Fibroblast of lung (primary cell): ENCODE measurements at places on chromosomes 3 and 15.

GRCh38 chr3:47890828-47891612, 88.1 kb downstream of the DHX30 start:
- no peak overlapping the region for H3K27ac ChIP-seq
- no peaks in the 10 kb centered on the region for H3K4me1 ChIP-seq
- no peak for DNase-seq
- H3K36me3 ChIP-seq, result no peaks in the 10 kb centered on the region
- no peaks in the 10 kb centered on the region for H3K27me3 ChIP-seq

DNA sequence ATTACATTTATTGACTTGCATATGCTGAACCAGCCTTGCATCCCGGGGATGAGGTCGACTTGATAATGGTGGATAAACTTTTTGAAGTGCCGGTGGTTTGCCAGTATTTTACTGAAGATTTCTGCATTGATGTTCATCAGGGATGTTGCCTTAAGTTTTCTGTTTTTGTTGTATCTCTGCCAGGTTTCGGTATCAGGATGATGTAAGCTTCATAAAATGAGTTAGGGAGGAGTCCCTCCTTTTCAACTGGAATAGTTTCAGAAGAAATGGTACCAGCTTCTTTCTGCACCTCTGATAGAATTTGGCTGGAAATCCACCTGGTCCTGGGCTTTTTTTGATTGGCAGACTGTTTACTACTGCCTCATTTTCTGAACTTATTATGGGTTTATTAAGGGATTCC, 250.8 kb downstream of the TBC1D5 start:
- no peak overlapping the region for H3K4me3 ChIP-seq
- H3K4me1 ChIP-seq, result peaks cover 2% of the 10 kb centered on the region
- peak; percentile 84 for DNase-seq
- H3K27me3 ChIP-seq, result no peaks in the 10 kb centered on the region
- H3K27ac ChIP-seq, result no peak overlapping the region

DNA sequence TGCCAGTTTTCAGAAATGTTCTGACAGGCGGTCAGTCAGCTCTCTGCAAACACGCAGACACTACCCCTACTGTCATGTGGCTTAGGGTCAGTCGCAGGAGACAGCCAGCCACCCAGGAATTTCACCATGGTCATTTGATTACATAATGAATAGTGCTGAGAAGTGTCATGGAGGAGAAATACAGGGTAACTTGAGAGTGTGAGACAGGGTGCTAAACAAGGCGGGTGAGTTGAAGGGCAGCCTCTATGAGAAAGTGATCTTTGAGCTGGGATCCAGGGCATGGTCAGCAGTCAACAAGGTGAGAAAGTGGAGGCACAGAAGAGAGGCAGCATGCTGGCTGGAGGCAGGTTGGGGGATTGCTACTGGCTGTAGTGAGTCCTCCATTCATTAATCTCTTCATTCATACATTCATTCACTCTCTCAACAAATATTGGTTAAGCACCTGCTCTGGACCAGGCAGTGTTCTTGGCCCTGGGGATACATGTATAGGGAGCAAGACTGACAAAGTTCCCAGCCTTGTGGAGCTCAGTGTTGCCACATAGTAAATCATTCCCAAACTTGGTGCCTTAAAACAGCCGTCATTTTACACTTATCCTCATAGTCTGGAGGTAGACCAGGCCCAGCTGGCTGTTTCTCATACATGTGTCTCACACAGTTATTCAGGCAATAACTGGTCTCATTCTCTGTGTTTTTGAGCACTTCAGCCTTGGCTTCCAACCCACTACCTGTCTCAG, 14.8 kb downstream of the PXYLP1 start:
- H3K4me3 ChIP-seq, result no peak overlapping the region
- no peaks in the 10 kb centered on the region for H3K36me3 ChIP-seq
- no peak for DNase-seq
- H3K4me1 ChIP-seq, result no peaks in the 10 kb centered on the region
- no peaks in the 10 kb centered on the region for H3K27me3 ChIP-seq

DNA sequence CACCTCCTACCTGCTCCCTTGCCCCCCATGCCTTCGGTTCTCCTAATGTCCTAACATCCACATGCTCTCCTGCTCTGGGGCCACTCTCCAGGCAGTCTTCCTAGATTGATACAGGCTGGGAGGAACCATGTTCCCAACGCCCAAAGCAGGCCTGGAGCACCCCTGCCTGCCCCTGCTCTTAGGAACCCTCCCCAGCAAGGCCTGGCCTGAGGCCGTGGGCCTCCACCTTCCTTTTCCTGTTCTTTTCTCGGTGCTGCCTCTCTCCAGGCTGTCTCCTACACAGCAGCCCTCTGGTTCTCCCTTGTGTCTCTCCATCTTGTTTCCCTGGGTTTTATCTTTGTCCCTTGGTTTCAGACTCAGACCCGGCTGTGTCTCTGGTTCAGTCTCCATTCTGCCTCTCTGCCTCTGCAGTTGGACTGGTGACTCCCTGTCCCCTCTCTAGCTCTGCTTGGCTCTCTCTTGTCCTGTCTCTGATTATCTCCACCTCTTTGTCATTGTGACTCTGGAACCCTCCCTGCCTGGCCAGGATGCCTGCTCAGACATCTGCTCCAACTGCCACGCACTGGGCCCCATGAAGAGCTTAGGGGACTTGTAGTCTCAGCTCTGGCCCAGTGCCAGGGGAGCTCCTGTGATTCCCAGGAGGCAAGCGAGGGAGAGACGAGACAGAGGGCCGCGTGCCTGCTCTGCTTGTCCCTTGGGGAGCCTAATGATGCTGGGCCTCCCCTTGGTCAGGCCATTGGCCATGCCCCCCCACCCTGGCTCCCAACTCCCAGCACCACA, 26.0 kb upstream of the RPL29 start:
- DNase-seq, result no peak
- H3K27me3 ChIP-seq, result no peaks in the 10 kb centered on the region
- peaks cover 16% of the 10 kb centered on the region for H3K4me1 ChIP-seq
- H3K4me3 ChIP-seq, result no peak overlapping the region

DNA sequence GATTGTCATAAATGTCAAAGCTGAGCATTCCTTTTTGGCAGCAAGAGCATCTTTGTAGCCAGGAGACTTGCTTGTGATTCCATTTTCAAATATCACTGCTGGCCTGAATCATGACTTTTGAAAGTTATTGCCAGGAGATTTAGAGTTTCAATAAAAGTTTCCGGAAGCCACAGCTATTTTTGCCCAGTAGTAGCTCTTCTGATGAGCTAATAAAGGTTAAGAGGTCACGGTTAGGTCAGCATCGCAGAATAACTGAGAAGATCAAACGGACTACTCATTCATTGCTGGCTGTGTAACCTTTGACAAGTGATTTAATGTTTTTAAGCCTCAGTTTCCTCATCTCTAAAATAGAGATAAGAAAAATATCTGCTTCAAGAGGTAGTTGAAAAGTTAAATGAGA, 105.1 kb upstream of the ETV5 start:
- no peak overlapping the region for H3K4me3 ChIP-seq
- no peaks in the 10 kb centered on the region for H3K36me3 ChIP-seq
- peaks cover 13% of the 10 kb centered on the region for H3K4me1 ChIP-seq
- no peak overlapping the region for H3K27ac ChIP-seq
- no peaks in the 10 kb centered on the region for H3K27me3 ChIP-seq
- DNase-seq, result no peak
